ENCODE measurements at places on chromosomes 13 and 19.

- DNase-seq: no peak
Observed at GRCh38 chr13:22050951-22051563, 380.2 kb downstream of the FGF9 start.

- no peak for DNase-seq
Observed at GRCh38 chr13:60453490-60453889, 56.5 kb downstream of the TDRD3 start.

DNA sequence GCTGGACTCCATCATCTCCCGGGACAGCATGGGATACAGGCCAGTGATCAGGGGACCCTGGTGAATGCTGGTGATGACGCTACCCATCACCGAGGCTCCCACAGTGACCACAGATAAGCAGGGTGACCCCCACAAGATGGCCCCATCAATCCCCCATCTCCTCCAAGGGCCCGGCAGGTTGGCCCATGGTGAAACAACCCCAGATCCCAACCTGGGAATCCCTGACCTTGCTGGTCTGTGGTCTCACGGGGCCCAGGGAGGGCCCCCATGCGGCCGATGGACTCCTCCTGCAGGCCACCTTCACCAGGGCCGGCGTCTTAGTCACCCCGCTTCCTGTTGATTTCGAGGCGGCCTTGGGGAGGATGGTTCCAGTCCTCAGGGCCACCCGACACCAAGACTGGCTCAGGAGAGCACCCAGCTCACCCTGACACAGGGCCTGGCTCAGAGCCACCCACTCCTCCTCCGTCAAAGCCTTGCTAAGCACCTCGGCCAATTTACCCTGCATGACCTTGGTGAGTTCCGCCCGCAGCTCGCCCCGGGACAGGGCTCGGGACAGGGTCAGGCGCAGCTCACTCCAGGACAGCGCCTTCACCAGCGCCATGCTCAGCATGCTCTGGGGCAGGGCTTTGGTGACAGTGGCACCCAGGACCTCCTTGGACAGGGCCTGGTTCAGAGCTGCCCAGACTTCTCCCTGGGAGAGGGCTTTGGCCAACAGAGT is 10.0 kb downstream of the IQCN start:
- no peak for DNase-seq

- no peak for DNase-seq
Observed at GRCh38 chr13:107057028-107057631, 489.2 kb upstream of the ARGLU1 start.

DNA sequence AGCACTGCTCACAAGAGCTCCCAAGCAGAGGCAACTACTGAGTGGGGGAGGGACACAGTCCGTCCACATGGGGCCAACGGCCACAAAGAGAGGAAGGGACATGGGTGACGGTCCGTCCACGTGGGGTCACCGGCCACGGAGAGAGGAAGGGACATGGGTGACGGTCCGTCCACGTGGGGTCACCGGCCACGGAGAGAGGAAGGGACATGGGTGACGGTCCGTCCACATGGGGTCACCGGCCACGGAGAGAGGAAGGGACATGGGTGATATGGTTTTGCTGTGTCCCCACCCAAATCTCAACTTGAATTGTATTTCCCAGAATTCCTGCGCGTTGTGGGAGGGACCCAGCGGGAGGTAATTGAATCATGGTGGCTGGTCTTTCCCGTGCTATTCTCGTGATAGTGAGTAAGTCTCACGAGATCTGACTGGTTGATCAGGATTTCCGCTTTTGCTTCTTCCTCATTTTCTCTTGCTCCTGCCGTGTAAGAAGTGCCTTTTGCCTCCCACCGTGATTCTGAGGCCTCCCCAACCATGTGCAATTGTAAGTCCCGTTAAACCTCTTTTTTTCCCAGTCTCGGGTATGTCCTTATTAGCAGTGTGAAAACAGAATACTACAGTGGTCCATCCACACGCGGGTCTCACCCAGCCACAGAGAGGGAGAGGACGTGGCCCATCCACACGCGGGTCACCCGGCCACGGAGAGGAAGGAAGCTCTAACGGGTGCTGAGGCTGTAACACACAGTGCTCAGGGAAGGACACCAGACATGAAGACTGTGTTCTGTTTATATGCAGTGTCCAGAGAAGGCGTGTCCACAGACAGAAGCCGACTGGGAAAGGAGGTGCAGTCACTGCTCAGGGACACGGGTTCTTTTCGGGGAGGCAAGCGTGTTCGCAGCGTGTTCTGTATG is 48.5 kb downstream of the GAS6 start:
- no peak for DNase-seq
